A549 treated with GW870086 at 1 μM for 4 hours (cell line): ENCODE measurements at places on chromosomes 6 and 20. TPM values are rescaled to one million over a fixed set of nuclear protein-coding genes. Genes with fewer than 3 reads are reported as not detected.

SASH1 gene
- 2.2 to 3.3 TPM (median 2.8 TPM) in 5 replicates for total RNA-seq

USP49 gene
- total RNA-seq, result 0.93 to 1.2 TPM (median 0.97 TPM) in 5 replicates

DZANK1 gene
- total RNA-seq, result 2.7 to 3.0 TPM (median 2.9 TPM) in 5 replicates

AIF1 gene
- total RNA-seq, result not detected in 5 replicates

BTNL2 gene
- not detected in 5 replicates for total RNA-seq

PSORS1C1 gene
- 4.4 to 7.5 TPM (median 6.1 TPM) in 5 replicates for total RNA-seq

AVP gene
- total RNA-seq, result not detected in 5 replicates

DSP gene
- total RNA-seq, result 30.1 to 48.6 TPM (median 45.8 TPM) in 5 replicates

SPATA2 gene
- 6.9 to 9.0 TPM (median 8.4 TPM) in 5 replicates for total RNA-seq

CDH4 gene
- 6.0 to 8.7 TPM (median 7.7 TPM) in 5 replicates for total RNA-seq

CASS4 gene
- 0.05 TPM in 1 of 5 replicates, not detected in the others for total RNA-seq

FHL5 gene
- not detected in 5 replicates for total RNA-seq

SESN1 gene
- 8.2 to 11.0 TPM (median 10.0 TPM) in 5 replicates for total RNA-seq

NMBR gene
- total RNA-seq, result not detected in 5 replicates

SLC2A10 gene
- total RNA-seq, result not detected in 5 replicates

MTHFD1L gene
- 40.3 to 46.1 TPM (median 43.6 TPM) in 5 replicates for total RNA-seq

GTSF1L gene
- total RNA-seq, result not detected in 5 replicates

RNF182 gene
- 3.5 to 5.1 TPM (median 4.2 TPM) in 5 replicates for total RNA-seq

FOXQ1 gene
- total RNA-seq, result 3.9 to 6.7 TPM (median 5.8 TPM) in 5 replicates

PRDM1 gene
- total RNA-seq, result 4.2 to 6.4 TPM (median 5.5 TPM) in 5 replicates

PRL gene
- not detected in 5 replicates for total RNA-seq

FAM229B gene
- total RNA-seq, result 7.3 to 12.3 TPM (median 9.5 TPM) in 5 replicates

EFCAB8 gene
- total RNA-seq, result not detected in 5 replicates

POU5F1 gene
- 7.4 to 10.9 TPM (median 9.5 TPM) in 5 replicates for total RNA-seq

TSBP1 gene
- not detected in 5 replicates for total RNA-seq

LINC00237 gene
- total RNA-seq, result not detected in 5 replicates

MTFR2 gene
- 11.1 to 12.4 TPM (median 11.6 TPM) in 5 replicates for total RNA-seq

GHRH gene
- not detected in 5 replicates for total RNA-seq

C6orf141 gene
- total RNA-seq, result 10.2 to 11.5 TPM (median 11.1 TPM) in 5 replicates

TBX18 gene
- total RNA-seq, result 11.3 to 21.0 TPM (median 18.6 TPM) in 5 replicates

DDO gene
- total RNA-seq, result 0.08 to 0.15 TPM (median 0.10 TPM) in 4 of 5 replicates, not detected in the other

ZKSCAN8 gene
- total RNA-seq, result 2.7 to 5.8 TPM (median 5.4 TPM) in 5 replicates

SLC17A2 gene
- total RNA-seq, result not detected in 5 replicates

ENPP3 gene
- total RNA-seq, result 0.05 TPM in 1 of 5 replicates, not detected in the others

CALHM4 gene
- not detected in 5 replicates for total RNA-seq

BANF2 gene
- total RNA-seq, result not detected in 5 replicates

EDN1 gene
- total RNA-seq, result 35.0 to 37.9 TPM (median 35.4 TPM) in 5 replicates

DOK5 gene
- total RNA-seq, result not detected in 5 replicates
